ENCODE measurements at places on chromosomes 16 and 17.

- no peak for DNase-seq
Observed at GRCh38 chr17:12463102-12463501, 202.6 kb upstream of the MYOCD start.

- DNase-seq, result no peak
Observed at GRCh38 chr16:49964973-49965372, 60.1 kb upstream of the CNEP1R1 start.

DNA sequence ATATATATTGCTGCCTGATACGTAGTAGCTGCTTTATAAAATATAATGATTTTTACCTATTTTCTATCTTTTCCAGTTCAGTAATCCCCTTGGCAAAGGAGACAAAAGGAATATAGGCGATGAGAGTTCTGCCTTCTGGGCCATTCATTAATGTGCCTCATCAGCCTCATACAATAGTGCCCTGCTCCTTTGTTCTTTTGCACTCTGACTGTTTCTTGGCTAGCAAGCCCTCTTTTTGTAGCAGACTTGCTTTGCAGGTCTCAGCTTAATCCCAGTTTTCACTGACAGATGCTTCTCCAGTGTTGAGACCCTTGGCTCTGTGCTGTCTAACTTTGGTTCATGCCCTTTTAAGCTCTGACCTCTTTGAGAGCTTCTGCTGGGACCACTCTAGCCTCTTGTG, 10.4 kb downstream of the HSD17B2 start:
- no peak for DNase-seq

DNA sequence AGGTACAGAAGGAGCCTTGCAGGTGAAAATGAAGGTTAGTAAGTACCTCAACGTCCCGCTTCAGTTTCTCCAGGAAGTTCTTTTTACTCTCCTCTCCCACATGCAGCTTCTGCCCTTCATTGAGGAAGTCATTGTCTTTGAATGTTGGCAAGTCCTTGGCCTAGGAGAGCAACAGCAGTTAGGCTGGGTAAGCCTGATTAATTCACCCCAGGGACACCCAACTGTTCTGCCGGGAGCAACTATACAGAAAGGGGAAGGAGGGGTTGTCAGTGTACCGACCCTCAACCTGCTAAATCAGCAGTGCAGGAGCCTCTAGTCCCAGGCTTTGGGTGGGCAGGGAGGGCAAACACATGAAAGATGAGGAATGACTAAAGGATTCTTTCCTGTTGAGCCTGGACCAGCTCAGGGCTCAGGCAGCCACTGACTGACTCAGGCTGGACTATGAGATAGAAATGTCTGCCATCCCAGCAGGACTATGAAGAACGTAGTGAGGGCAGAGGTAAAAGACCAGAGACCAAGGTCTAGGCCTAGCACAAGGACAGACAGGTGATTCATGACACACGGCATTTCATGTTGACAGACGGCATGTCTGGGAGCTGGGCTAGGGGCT, 21.6 kb downstream of the PIP4K2B start:
- DNase-seq, result no peak

GRCh38 chr16:34054137-34054536, 594.7 kb downstream of the TP53TG3F start:
- no peak for DNase-seq

DNA sequence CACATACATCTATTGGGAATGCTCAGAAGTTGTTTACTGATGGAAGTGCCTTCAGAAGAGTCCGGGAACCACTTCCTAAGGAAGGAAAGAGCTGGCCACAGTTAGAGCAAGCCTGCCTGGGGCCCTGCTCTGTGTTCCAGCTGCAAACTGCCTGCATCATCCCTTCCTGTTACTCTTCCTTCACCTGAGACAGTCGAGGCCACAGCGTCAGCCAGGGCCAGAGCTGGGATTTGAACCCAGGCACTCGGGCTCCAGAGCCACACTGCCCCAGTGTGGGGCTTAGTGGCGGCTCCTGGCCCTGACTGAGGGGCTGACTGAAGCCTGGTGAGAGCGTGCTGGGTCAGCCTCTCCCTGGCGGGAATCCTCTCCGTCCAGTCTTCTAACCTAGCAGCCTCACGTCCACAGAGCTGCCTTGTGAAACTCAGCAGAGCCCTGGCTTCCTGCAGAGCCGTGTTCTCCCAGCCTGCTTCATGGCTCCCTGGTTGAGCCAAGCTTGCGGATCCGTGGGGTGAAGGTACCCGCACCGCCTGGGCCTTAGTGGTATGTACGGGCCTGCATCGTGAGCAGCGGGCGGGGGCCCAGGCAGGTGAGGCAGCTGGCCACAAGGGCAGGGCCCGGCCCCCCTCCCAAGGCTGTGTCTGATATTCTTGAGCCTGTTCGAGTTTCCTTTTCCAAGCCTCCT, 4.6 kb upstream of the C17orf99 start:
- no peak for DNase-seq

- DNase-seq, result peak; percentile 90
Observed at GRCh38 chr17:39239640-39240314, 14.0 kb upstream of the STAC2 start.

GRCh38 chr17:75036643-75037268, 10.0 kb downstream of the ATP5PD start:
- no peak for DNase-seq

DNA sequence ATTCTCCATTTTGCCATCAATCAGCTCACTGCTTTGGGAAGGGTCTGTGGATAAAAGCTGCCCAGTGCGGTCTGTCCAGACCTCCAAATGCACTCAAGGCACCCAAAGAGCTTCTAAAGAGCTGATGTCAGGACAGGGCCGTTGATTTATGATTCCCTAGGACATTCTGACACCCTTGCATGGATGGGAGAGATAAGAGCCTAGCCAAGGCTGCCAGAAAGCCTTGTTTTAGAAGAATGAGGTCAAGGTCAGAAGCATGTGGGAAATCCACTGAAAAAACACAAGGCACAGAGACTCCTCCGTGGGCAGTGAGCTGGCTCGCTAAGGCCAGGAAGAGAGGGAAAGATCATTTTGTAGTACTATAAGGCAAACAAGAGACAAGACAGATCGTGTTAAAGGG, 214.0 kb downstream of the CDH11 start:
- DNase-seq, result no peak

DNA sequence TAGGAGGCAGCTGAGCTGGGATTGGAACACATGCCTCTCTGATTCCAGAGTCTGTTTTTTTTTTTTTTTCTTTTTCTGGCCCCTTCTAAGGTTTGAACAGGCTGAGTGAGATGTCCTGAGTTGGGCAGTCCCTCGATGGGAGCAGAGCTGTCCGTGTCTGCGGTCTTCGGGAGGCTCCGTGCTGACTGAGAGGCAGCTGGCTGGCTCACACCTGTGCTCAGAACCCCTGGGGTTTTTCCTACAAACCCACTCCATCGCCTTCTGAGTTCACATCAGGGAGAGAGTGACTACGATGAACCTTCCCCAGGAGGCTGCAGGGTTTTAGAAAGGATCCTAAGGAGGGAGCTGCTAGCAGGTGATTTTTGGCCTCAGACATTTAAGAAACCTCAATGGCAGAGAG, 92.5 kb downstream of the IRF8 start:
- no peak for DNase-seq

DNA sequence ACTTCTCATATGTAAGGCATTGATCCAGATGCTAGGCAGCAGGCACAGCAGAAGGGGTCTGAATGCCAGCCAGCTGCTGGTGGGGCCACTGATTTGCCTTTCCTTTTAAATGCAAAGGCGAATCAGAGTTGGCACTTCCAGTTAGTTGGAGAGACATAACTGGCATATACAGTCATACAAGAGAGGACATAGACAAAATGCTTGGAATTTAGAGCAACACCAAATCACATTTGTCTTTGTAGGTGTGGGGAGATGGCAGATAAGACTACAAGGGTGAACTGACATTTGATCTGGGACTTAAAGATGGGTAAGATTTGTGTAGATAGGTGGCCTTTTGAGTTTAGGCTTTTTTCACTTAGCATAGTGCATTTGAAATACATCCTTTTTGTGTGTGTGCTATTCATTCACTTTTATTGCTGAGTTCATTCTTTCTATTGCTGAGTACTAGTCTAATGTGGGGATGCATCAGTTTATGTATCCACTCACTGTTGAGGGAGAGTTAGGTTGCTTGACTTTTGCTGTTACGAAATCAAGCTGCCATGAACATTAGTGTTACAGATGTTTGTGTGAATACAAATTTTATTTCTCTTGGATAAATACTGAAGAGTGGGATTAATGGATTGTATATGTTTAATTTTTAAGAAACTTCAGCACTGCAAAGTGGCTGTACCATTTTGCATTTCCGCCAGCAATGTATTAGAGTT, 74.1 kb downstream of the SPECC1 start:
- DNase-seq, result no peak

DNA sequence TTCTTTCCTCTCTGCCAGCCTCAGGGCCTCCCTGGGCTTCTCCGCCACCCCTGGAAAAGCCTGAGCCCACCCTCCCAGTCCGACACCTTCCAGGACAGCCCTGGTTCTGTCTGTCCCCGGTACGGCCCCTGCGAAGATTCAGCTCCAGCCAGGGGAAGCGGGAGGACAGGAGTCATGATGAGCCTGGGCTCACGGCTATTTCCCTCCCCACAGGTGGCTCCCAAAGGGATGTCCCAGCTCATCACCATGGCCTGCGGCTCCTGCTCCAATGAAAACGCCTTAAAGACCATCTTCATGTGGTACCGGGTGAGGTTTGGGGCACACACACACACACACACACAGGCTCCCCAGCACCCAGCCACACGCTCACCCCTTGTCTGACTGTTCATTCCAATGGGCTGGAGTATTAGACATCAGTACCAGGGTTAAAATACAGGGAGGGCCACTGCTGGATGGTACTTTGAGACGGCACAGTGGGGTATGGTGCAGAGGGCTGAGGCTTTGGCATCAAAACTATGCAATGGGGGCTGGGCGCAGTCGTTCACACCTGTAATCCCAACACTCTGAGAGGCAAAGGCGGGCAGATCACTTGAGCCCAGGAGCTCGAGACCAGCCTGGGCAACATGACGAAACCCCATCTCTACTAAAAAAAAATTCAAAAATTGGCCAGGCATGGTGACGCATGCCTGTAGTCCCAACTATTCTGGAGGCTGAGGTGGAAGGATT, 32.8 kb downstream of the TMEM186 start:
- no peak for DNase-seq

GRCh38 chr17:67151717-67152116, 93.3 kb downstream of the HELZ start:
- no peak for DNase-seq

- no peak for DNase-seq
Observed at GRCh38 chr16:59154295-59154694, 420.2 kb upstream of the GOT2 start.

- peak; percentile 92 for DNase-seq
Observed at GRCh38 chr17:5418858-5419355, 555 bp downstream of the NUP88 start.

DNA sequence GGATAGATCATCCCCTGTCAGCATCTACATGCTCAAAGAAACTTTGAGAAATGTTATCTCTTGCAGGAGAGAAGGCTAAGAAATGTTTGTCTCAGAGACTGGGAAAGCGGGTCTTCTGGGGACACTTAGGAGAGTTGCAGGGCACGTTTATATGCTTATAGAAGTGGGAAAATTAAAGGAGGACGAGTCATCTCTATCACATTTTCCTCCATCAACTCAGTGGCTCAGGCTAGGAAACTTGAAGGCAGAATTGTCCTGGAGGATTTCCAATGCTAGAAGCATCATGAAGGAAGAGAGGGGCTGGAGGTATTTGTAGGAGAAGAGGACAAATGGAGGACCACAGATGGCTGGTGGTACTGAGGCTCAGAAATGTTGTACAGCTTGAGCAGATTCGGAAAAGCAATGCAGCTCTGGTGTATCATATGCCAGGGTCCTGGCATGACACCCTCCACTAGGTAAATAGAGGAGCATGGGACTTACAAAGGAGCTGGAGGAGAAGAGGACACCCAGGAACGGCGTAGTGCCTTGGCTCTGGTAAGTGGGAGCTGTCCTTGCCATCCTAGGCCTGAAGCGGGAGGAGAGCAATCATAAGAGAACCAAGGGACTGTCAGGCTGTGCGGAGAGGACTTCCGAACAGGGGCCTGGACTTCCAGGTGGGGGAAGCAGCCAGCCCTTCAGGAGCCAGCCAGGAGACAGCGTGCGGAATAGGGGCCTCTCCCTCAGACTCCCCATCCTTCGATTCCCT, 4.5 kb upstream of the HS3ST3B1 start:
- no peak for DNase-seq

DNA sequence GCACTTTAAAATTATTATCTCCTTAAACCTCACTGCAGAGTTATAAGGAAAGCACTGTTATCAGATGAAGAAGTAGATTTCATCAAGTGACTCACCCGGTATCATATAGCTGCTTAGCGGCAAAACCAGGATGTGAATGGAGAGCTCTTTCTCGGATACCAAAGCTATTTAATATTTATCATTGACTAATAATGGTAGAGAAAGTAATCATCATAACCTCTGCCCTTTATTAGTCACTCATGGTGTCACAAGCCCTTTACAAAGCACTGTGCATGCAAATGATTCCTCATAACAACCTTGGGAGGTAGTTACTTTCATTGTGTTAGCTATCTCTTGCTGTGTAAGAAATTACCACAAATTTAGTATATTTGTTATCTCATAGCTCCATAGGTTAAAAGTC, 592.9 kb downstream of the MAF start:
- DNase-seq, result no peak

GRCh38 chr17:9330141-9330540, 245.5 kb downstream of the STX8 start:
- DNase-seq, result no peak

DNA sequence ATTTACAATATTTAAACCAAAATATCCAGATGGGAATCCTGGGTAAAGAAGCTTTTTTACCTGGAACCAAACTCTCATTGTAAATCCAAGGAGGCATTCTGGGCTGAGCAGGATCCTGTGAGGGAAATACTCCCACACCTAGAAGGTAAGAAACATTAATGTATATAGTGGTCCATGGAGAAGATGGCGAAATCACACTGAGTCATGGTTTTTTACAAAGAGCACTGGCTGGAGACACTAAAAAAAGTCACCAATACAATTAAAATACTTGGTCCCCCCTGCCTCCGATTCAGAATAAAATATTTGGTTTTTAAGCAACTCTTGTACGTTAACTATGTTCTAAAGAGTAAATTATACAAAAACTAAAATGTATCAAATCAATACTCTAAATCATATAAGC, 32.9 kb downstream of the SYNRG start:
- no peak for DNase-seq

GRCh38 chr17:78940258-78940657, 15.1 kb upstream of the TIMP2 start:
- no peak for DNase-seq
